ENCODE measurements at places on chromosomes 3 and 15. TPM values are rescaled to one million over a fixed set of nuclear protein-coding genes. Genes with fewer than 3 reads are reported as not detected.
A peak's percentile ranks its signal among the peaks of the same experiment; 100 is the strongest.

- DNase-seq = no peak
Measured at GRCh38 chr3:138901567-138901966, 45.4 kb downstream of the FOXL2 start.

- DNase-seq = peak; percentile 44
Measured at GRCh38 chr3:159929171-159930141, 59.2 kb upstream of the IL12A start.

DNA sequence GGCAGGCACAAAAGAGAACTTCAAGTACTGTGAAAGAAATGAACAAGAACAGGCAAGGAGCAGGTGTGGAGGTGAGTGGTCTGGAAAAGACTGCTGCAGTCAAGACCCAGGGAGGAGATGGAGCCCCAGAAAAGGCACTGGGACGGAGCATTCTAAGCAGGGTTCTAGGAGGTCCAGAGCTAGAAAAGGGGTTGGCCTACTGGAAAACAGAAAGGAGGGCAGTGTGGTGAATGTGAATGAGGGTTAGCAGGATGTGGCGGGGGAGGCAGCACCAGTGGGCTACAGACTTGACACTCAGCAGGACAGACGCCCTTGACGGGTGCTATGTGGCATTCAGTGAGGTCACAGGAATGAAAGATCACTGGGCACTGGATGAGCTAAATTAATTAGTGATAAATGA lies 75.7 kb downstream of the SENP2 start:
- no peak for DNase-seq

DNA sequence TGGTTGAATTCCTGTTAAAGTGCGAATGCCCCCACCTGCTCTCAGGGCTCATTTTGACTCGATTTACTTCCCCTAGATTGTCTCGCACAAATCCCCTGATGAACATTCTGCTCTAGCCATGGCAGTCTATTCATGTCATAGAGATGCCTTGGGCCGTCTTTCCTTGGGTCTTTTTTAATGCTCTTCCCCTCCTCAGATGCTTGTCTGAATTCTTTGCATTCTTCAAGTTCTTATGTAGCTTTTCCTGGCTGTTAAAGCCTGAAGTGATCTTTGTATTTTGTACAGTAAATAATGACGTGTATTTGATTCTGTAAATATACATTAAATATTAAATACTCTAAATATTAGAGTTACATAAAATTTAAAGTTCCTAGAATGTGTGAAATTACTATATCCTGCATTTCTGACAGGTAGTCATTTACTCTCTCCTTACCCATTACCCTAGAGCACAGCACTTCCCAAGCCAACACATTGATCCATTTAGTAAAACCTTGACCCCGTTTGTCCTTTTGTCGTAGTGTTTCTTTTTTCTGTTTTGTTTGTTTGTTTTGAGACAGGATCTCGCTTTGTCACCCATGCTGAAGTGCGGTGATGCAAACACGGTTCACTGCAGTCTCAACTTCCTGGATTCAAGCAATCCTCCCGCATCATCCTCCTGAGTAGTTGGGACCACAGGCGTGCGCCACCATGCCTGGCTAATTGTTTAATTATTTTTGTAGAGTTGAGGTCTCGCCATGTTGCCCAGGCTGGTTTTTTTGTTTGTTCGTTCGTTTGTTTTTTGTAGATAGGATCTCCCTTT lies 47.9 kb downstream of the YEATS2 start:
- DNase-seq = peak; percentile 55

GRCh38 chr3:62781121-62781520 lies 94.1 kb downstream of the CADPS start:
- no peak for DNase-seq

DNA sequence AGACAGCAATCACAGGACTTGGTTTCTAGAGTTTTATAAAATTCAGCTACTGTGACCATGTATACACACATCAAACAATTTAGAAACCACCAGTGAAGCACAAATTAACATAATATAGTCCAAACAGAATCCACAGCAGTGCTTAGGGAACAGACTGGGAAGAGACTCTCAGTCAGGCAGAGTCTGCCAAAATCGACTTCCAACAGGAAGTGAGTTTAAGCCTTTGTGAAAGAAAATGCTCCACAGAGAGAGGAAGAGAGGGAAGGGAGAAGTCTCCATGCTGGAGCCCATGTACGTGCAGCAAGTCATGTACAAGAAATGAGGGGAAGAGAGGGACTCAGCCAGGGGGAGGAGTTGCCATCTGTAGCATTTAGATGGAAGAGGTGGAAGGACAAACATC lies 172.6 kb downstream of the IL5RA start:
- DNase-seq = no peak

DNA sequence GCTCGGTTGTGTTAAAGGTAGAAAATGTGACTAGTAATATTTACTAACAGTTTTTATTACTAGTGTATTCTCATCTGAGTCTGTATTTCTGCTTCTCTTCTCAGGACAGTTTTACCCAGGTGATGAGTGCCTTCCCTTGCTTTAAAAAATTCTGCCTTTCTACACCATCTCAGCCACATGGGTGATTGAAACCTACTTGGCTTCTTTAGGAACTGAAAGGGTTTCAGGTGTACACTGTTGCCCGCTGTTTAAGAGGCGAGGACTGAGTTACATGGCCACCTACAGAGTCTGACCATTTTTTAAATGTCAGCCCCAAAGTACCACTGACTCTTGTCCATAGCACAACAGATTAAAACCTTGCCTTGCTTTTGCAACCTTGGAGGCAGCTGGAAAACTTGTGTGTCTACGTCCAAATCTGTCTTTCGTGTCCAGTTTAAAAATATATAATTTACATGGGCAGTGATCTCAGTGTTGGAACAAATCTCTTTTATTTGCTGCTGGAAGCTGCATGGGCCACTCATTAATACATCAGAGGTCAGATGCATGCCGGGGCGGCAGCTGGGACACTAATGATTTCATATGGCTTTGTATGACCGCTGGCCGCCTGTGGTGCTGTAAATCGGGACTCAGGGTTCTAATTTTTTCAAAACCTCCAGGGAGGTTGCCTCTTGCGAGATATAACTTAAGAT lies 44.6 kb downstream of the TRIM71 start:
- no peak for DNase-seq

DNA sequence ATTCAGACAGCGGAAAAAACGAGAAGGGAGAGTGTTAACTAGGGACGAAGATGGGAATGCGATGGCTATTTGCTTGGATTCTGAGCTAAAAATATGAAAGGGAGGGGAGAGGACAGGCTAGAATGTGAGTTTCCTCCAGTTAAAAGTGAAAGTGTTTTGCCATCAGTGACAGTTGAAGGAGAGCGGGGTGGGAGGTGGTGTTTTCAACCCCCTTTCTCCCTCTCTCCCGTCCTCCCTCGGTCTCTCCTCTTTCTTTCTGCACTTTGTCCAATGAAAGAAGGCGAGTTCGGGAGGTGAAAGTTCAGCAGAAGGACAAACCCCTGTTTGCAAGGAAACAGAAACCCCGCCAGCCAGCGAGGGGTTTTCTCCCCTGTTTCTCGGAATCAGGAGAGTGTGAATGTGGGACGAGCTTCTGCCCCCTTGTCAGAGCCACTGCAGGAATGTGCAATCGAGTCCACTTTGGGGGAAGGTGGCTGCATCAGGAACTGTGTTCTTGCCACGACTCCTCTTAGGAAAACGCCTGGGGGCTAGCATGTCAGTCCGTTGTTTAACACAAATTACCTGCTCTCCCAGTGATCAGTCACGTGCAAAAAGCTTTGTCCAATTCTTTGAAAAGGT lies 975 bp upstream of the FOXP1 start:
- no peak for DNase-seq

- no peak for DNase-seq
Measured at GRCh38 chr3:187667526-187667925, 2.7 kb downstream of the SST start.

The NR2E3 gene
- 0.17 TPM for polyA plus RNA-seq

The SST gene
- polyA plus RNA-seq = not detected

DNA sequence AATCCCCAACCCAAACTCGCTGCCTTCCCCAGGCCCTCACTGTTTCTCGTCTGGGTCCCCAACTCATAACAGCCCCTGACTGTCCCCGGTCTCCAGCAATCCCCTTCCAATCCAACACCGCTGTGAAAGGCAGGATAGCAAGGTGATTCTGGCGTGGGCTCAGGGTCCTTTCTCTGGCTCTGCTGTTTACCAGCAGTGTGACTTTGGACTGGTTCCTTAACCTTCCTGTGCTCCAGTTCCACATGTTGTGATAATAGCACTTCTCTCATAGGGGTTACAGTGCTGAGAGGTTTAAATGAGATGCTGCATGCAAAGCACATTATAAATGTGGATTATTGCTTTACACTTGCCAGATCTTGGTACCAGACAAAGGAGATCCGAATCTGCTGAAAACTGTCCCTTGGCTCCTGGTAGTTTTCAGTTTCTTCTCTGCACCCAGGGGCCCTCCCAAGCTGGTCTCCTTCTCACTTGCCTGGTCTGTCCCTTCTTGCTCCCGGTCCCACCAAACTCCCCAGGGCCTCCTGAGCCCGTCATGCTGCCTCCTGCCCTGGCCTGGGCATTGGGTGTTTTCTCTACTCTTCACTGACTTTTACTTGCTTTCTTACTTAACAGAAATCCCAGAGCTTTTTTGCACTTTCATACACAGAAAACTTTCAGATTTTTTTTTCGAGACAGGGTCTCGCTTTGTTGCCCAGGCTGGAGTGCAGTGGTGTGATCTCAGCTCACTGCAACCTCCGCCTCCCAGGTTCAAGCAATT lies 26.8 kb upstream of the CYP11A1 start:
- DNase-seq = no peak

The PDZRN3 gene
- not detected for polyA plus RNA-seq

GRCh38 chr3:189563853-189564563 lies 67.2 kb upstream of the TP63 start:
- no peak for DNase-seq

The SAMMSON gene
- not detected for polyA plus RNA-seq

GRCh38 chr15:51818150-51818549 lies 11.3 kb upstream of the TMOD3 start:
- no peak for DNase-seq

DNA sequence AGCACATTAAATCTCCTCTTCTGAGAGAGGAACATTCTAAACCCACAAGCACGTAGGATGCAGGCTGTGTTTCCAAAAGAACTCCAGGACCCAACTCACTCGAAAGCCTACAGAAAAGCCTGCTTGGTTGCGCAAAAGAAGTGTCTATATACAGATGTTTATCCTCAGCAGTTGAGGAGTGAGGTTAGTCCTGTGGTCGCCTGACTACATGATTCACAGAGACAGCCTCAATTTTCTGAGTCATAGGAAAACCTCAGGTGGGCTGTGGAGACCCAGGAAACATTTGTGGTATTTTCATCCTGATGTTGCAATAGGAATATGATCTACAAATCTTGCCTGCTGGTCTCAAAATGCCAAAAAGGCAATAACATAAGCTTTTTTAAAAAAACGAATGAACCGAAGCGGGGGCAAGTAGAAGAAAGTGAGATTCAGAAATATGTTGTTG lies 183.8 kb upstream of the THRB start:
- no peak for DNase-seq

- no peak for DNase-seq
Measured at GRCh38 chr3:117537949-117538348, 828.4 kb downstream of the TUSC7 start.

- no peak for DNase-seq
Measured at GRCh38 chr3:52247409-52248164, 2.0 kb downstream of the PPM1M start.

DNA sequence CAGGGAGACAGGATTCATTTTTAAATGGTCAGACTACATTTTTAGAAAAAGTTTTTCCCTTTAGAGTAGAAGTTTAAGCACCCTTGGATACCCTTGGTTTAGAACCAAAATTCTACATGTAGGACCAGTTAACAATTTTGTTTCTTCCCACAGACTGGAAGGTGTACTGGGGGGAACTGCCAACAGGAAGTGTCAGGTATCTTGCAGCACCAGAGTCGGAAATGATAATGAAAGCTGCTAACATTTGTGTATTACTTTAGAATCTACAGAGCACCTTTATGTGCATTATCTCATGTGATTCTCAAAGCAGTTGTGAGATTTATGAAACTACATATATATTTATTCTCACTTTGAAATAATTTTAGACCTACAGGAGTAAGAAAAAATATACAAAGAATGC lies 21.5 kb downstream of the SPRED1 start:
- no peak for DNase-seq

The GOLGA8G gene
- polyA plus RNA-seq = 0.03 TPM

- DNase-seq = no peak
Measured at GRCh38 chr3:198113206-198114053, 153.4 kb downstream of the LMLN start.

- no peak for DNase-seq
Measured at GRCh38 chr15:34179234-34179633, 30.7 kb downstream of the KATNBL1 start.

GRCh38 chr15:96230526-96231181 lies 99.8 kb upstream of the NR2F2 start:
- peak; percentile 70 for DNase-seq

GRCh38 chr3:71510510-71510909 lies 73.0 kb downstream of the FOXP1 start:
- peak; percentile 29 for DNase-seq

- DNase-seq = no peak
Measured at GRCh38 chr3:124489506-124489905, 240.7 kb upstream of the UMPS start.

GRCh38 chr3:15726043-15726442 lies 71.7 kb downstream of the ANKRD28 start:
- no peak for DNase-seq

The SLC2A2 gene
- not detected for polyA plus RNA-seq

The ANKRD34C gene
- polyA plus RNA-seq = not detected

DNA sequence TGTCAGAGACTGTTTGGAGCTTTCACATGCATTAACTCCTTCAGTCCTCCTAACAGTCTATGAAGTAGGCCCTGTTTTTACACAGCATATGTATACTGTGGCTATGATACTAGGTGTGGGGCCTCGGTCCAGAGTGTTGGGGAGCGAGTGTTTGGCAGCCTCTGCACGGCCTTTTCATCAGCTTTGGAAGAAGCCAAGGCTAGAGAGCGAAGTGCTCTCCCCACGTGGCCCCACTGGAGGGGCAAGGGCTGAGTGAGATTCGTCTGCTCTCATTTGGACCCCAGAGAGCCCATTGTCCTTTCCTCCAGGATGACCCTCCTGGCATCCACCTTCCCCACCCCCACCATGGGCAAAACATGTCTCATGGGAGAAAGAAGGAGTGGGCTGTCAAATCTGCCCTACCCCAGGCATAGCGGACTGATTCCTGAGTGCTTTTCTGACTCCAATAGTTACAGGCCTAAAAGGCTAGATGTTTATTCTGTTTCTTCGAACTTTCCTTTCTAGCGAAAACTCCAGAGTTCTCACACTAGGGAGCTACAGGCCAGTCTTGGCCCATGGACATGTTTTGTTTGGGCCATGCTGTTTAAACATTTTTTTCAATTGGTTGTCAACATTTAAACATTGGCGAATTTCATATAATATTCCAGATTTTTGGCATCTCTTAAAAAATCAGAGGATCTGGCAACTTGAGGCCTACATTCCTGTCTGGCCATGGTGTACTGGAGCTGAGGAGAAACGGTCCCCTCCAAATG lies 76.0 kb downstream of the EEFSEC start:
- DNase-seq = no peak

- DNase-seq = no peak
Measured at GRCh38 chr15:79878078-79878705, 18.6 kb downstream of the MTHFS start.

DNA sequence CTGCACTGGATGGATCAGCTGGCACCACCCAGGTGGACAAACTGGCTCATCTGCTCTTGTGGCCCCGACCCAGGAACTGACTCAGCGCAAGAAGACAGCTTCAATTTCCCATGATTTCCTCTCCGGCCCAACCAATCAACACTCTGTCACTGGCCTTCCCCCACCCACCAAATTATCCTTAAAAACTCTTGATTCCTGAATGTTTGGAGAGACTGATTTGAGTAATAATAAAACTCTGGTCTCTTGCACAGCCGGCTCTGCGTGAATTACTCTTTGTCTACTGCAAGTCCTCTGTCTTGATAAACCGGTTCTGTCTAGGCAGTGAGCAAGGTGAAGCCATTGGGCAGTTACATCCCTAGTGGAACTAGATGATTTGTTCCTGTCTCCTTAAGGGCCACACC lies 16.1 kb downstream of the BDH1 start:
- DNase-seq = no peak

Data from A549 (cell line).